ENCODE measurements at places on chromosomes 6 and 20. TPM values are rescaled to one million over a fixed set of nuclear protein-coding genes. Genes with fewer than 3 reads are reported as not detected.

DNA sequence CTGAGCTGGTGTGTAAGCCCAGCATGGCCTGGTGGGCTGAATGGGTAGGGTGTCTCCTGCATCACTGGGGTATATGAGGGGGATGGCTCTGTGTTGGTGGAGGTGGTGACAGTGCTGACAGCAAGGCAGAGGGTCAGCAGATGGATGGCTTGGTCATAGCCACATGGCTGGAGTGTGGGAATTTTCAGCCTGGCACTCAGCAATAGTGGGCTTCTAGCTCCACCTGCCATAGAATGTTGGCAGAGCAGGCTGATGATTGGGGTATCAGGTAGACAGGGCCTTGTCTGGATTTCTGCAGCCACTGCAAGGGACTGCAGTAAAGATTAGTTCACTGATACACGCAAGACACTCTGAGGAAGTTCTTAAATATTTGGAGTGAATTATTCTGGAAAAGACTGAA, 137.5 kb upstream of the BACH2 start:
- DNase-seq: no peak

DNA sequence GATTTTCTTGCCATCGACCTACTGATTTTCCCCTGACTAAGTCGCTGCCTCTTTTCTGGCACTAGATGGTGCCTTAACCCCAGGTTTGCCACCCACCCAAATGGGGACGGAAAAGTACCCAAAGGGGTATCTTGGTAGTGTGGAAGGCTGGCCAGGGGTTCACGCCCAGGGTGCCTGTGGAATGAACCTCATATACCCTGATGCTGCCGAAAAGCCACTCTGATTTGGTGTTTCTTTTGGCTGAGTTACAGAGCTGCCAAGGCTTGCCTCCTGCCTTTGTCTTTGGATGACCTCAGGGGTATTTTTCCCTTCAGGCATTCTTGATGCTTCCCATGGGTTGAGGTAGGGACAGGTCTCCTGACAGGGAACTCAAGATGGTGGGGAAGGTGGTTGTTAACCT, 78.1 kb downstream of the MAP3K7 start:
- no peak for DNase-seq

DNA sequence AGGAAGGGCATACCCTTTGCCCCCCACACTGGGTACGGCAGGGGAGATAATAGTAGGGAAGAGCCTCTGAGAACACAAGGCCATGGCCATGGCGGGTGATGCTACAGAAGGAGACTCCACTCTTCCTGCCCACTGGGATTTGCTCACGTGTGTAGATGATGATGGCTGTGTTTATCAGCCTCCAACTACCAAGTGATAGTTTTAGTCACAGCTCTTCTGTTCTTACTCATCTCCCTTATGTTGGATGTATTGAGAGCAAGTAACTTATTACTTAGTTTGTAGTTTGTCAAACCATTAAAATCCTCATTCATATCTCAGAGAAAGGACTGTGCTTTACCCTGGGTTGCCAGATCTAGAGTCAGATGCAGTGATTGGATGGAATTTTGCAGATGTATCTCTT, 66.0 kb downstream of the CDH26 start:
- no peak for DNase-seq

DNA sequence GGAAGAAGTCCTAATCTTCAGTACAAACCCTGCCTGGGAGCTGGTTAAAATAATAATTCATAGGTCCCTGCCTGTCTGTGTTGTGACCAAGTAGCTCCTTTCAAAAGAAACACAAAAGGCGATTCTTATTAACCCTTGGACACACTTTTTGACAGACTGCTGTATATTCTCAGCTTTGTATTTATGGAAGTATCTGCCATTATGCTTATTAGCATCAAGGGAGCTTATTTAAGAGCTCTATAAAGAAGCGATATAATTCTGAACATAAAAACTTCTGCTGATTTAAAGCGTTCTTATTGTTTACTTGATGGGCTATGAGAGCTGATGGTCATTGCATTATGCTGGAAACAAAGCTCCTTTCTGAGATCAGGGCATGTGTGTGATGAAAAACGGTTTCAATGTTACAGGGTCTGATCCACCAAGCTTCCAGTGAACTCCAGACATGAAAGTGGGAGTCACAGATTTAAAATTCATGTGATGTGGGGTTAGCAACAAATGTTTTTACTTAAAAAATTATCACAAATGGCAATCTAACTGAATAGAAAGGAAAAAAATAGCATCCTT, 181.8 kb upstream of the PDE10A start:
- no peak for DNase-seq

DNA sequence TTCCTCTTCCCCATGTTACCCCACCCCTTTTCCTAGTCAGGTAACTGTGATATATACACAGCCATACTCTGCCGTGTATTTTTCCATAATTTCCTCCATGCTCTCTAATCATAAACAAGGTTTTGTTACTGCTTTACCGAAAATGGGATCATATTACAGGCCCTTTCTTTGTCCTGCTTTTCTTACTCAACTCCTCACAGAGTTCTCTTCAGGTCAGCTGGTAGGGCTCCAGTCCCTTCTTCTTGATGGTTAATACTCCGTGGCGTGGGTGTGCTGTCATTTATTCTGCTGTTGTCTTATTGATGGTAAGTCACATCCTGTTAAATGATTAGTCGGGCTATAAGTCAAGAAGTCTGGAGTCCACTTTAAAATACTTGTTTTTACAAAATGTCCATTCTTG, 24.9 kb upstream of the PI16 start:
- no peak for DNase-seq

GRCh38 chr6:17729223-17730077, 22.7 kb upstream of the NUP153 start:
- DNase-seq: no peak

RAD21L1 gene
- not detected for total RNA-seq

RUNX2 gene
- total RNA-seq: 1.7 TPM

- DNase-seq: no peak
Measured at GRCh38 chr20:55200317-55200716, 724.9 kb downstream of the DOK5 start.

- no peak for DNase-seq
Measured at GRCh38 chr20:45014671-45015415, 48.5 kb downstream of the STK4 start.

SLC22A1 gene
- total RNA-seq: 0.74 TPM
